ENCODE measurements at places on chromosomes 4 and X. TPM values are rescaled to one million over a fixed set of nuclear protein-coding genes. Genes with fewer than 3 reads are reported as not detected.

- DNase-seq = no peak
Measured at GRCh38 chrX:107168257-107168656, 38.0 kb downstream of the NUP62CL start.

- DNase-seq = peak; percentile 81
Measured at GRCh38 chrX:74133156-74133796, 170.7 kb upstream of the ZCCHC13 start.

DNA sequence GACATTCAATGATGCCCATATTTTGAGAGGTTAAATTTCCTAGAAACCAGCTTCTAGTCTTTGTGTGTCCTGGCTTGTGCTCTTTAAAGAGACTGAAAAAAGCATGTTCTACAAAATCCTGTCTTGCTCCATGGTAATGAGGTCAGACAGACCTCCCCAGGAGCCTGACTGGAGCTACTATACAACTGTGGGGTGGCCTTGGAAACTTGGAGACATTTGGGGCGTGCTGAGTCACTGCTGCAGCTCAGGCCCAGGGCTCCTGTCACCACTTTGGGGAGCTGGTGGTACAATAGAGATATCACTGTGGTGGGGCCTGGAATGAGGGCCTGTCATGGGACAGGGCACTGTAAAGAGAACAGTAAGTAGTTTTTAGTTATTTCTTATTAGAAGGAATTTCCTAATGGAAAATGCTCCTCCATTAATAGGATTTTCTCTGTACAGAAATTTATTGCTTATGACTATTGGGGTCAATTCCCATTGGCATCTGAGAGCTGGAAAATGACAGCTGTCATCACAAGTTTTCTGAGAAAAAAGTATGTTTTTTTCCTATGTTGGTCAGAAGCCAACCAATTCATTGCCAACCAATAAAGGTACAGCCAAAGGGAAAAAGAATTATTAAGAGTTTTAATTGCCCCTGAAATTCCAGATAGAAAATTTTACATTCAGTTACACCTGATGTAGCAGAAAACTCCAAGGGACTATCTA is 207.4 kb upstream of the JADE1 start:
- DNase-seq = no peak

GRCh38 chr4:2938906-2939305 is 24.3 kb downstream of the NOP14 start:
- no peak for DNase-seq

GRCh38 chrX:23505531-23506303 is 161.6 kb upstream of the PRDX4 start:
- DNase-seq = peak; percentile 68

DNA sequence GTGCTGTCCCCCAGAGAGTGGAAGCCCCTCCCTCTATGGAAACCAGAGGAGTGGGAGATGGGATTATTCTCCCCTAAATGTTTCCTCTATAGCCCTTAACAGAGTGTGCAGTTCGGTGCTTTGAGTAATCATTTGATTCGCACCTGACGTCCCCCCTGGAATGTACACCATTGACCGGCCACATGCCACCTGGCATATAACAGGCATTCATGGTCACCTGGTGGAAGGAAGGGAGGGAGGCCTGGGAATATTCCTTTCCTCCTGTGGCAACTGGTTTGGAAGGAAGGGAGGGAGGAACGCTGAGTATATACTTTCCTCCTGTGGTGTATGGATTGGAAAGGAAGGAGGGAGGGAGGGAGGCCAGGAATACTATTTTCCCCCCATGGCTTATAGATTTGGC is 77.2 kb downstream of the CRMP1 start:
- no peak for DNase-seq

DNA sequence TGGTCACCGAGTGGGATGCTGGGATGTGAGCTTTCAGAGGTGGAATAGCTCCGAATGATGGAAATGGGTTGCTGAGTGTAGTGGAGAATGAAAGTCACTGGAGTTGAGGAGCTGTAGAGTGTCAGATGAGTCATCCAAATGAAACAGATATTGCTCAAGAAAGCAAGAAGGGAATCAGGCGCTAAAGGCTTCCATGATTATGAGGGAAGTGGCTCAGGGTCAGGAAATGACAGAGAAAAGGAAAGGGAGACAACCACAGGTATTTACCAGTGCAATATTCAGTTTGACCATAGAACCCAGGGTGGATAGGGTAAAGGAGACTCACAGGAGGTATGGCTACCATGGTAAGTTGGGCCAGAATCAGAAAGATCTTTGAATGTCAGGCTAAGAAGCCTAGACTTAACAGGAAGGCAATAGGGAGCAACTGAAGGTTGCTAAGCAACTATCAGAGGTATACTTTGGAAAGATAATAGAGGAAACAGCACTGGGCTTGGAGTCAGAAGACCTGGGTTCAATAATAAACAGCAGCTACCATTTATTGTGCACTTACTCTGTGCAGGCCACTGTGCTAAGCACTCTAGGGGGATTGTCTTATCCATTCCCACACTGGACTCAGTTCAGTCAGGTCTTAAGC is 11.7 kb downstream of the LAS1L start:
- DNase-seq = no peak

DNA sequence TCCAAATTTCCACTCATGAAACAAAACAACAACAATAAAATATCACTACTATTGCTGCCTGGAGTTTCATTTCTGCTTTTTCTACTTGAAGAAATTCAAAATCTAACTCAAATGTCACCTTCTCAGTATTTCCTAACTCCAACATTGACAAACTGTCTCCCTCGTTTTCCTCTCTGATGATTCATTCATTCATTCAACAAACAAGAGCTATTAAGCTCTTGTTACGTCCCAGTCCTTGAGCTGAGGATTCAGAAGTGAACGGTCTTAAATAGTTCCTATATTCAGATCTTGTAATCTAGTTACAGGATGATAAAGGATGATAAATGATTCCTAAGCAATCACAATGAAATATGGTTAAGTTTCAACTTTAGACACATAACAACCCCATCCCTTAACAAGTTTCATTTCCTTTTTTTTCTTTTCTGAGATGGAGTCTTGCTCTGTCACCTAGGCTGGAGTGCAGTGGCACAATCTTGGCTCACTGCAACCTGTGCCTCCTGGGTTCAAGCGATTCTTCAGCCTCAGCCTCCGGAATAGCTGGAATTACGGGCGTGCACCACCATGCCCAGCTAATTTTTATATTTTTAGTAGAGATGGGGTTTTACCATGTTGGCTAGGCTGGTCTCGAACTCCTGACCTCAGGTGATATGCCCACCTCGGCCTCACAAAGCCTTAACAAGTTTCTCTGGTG is 1.7 kb downstream of the SLC9B2 start:
- DNase-seq = no peak

DNA sequence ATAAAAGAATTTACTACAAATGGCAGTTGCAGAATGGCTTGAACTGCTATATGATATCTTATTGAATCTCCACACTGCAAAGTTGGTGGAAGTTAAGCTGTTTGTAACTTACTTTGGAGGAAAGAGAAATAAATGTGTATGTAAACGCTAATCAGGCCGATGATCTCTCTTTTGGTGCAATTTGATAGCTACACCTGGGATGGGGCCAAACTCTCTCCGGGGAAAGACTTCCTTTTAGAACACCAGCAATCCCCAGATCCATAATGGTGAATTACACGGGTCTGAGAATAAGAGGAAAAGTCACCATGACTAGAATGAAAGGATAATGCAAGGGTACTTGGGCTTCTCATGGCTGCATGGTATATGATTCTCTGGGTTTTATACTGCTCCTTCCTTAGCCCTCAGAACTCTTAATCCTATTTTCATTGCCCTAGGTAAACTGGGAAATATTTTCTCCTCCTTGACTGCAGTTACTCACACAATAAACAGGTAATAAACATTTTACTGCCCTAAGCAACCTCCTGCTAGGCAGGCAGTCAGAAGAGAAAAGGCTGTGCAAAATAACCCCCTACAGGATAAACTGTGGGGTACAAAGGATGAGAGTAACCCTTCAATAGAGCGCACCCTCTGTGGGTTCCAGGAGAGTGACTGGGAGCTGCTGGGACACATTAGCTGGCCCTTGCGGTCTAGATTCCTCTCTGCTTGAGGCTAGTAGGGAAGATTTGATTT is 109.3 kb downstream of the MGST2 start:
- DNase-seq = peak; percentile 44

DNA sequence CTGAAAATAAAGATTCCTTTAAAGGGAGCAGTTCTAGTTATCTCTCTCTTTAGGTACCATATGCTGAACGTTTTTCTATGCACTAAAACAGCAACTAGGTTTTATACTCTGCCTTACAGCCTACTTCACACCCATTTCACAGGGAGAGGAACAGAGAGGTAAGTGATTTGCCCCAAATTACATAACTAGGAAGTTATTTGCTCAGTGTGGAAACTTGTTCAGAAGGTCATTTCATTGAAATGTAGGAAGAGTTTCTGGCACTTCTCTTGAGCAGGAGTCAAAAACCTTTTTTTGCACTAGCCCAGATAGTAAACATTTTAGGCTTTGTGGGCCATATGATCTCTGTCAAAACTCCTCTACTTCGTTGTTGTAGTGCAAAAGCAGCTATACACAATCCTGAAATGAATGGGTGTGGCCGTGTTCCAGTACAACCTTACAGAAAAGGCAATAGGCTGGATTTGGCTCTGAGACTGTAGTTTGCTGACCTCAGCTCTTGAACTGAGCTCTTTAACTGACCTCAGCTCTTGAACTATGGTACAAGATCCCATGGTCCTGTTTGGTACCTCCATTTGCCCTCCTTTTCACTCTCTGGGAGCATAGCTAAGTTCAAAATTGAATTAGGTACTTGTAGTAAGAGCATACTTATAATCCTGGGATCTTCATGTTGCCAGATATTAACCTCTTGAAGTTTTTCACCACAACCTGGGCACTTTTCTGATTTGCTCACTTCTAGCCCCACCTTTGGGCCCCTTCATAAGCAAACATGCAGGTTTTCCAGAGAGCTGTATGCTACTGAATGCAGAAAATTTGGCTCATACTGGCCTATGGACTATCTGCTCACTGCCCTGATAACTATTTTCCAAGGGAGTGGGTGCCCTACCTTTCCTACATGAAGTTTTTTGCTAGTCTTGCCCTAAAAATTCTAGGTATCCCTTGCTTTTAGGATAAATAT is 53.3 kb downstream of the AR start:
- DNase-seq = no peak

The CDS1 gene
- total RNA-seq = 20.3 TPM
